Common myeloid progenitor, CD34-positive (primary cell): ENCODE measurements at places on chromosomes 16 and 17.
A peak's percentile ranks its signal among the peaks of the same experiment; 100 is the strongest.

DNA sequence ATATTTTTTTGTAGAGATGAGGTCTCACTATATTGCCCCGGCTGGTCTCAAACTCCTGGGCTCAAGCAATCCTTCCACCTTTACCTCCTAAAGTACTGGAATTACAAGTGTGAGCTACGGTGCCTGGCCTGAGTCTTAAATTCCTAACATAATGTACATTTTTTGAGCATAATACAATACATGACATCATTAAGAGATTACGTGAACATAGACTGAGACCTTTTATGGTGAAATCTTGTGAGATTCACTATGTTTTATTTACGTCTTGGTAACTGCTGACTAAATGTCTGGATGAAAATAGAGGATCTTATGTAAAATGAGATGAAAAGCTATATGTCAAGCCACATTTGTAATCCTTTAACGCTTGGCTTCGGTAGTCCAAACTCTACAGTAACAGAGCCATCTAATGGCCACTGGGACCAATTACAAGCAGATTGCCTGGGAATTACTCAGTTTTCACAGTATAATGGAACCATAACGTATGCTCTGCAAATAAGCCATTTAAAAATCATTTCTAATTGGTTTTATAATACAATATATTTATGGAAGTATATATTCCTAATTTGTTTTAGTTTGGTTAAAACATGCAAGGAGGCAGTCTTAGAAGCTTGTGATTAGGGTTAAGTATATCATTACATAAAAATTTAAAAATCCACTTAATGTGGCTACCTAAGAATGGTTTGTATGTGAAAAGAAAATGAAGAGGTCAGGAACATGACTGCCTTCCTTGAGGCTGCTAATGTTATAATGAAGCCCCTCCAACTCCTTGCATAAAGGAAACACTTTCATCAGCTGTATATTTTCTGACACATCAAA is 8.1 kb upstream of the EFCAB13 start:
- DNase-seq = peak; percentile 83

GRCh38 chr17:67679721-67680120 is 38.0 kb upstream of the NOL11 start:
- DNase-seq = no peak

GRCh38 chr17:69643686-69644085 is 229.2 kb downstream of the MAP2K6 start:
- no peak for DNase-seq

GRCh38 chr16:27639561-27640276 is 89.8 kb downstream of the KATNIP start:
- peak; percentile 57 for DNase-seq

DNA sequence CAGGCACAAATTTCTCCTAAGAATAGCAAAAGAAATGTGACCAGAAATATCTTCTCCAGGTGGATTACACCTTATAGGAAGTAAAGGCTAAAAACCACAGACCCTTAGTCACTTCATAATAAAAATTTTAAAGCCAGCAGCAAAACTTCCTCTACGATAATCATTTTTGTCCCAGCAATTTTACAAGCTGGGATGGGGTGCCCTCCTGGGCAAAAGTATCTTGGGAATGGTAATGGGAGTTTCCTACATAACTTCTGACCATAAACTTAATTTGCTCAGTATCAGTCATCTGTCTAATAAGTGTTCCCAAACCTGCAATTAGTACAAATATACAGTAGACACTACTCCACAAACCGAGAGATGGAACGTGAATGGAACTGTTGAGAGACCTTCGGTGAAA is 3.0 kb downstream of the PHF12 start:
- no peak for DNase-seq

DNA sequence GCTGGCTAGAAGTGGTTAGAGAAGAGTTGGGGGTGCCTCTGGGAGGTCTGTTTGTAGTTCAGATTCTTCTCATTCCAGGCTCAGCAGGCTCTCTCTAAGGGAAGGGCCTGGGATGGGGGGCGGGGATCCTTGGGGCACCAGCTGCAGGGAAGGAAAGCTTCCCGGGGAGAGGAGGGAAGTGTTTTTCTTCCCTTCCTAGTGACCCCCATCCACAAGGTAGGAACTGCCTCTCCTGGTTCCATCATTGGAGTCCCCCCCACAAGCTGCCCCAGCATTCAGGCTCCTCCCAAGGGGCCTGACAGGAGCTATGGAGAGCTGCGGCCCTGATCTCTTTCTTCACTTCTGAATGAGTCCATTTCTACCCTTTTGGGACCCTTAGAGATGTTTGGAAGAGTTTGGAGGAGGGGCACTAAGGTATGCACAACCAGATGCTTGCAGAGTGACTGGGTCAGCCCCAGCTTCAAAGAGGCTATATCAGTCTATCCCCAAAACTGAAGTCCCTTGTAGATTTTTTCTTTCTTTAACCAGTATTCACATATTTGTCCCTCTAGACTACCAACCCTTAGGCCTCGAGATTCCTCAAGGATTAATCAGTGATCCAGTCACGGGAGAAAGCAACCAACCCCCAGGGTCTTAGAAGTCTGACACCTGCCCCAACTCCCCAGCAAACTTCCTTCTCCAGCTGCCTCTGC is 13.9 kb upstream of the FZD2 start:
- DNase-seq = no peak

DNA sequence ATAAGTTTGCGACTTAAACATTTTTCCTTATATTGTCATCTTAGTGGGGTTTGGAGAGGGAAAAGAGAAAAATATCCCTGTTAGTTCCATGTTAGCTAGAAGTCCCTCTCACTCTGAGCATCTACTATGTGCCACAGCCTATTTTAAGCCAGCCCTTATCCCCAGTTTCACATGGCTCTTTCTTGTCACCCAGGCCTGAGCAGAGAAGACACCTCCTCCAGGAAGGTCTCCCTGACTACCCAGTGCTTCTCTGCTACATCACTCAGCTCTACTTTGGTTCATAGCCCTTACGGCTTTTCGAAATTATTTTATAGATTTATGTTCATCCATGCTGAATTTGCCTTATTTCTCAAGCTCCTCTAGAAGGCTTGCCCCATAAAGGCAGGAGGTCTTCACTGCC is 7.2 kb upstream of the MAP2K3 start:
- DNase-seq = no peak

DNA sequence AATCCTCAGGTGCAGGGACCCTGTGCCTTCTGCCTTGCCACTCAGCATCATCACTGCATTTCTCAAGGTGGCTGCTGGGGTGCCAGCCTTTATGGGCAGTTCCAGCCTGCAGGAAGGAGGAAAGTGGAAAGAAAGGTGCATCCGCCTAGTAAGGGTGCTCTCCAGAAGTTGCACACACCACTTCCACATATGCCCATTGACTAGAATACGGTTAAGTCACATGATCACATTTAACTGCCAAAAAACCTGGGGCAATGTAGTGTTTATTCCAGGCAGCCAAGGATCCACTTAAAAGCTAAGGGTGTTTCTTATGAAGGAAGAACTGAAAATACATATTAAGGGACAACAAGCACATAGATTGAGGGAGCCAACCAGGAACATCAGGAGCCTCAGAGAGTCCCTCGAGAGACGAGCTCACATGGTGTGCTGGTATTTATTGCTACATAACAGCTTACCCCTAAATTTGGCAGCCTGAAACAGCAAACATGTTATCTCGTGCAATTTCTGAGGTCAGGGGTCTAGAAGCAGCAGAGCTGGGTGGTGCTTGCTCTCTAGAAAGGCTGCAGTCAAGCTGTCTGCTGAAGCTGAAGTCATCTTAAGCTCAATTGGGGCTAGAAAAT is 52.0 kb upstream of the MMP2 start:
- DNase-seq = no peak

DNA sequence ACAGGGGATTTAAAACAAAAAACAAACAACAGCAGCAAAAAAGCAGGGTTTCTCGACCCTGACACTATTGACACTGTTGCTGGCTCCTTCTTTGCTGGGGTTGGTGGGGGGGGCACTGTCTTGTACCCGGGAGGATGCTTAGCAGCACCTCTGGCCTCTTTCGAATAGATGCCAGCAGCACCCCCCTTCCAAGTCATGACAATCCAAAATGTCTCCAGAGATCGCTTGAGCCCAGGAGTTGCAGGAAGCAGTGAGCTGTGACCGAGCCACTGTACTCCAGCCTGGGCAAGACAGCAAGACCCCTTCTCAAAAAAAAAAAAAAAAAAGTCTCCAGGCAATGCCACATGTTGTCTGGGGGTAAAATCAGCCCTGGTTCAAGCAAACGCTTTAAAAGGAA is 20.3 kb downstream of the SERPINF1 start:
- no peak for DNase-seq

DNA sequence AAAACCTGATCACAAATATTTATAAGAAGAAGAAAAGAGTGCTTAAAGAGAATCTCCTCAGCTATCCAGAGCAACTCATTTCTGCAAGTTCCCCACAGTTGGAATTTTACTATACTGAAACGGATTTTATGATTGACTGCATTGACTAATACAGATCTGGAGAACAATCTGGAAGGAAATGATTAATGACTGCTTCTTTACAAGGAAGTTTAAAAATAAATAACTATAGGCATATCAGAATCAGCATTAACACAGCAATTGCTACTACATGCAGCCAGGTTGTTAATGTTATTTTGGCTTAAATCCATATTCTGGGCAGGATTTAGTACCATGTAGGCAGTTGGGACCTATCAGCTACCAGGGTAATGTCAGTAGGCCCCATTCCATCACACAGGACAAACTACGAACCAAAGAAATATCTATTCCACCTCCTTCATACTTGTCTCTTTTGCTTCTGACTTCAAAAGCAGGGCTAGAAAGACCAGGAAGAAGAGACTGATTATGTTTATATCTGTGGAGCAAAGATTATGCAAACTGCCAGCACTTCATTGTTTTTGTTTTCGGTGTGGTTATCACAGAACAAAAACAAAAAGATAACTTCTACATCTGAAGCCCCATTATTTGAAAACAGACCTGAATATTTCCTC is 3.9 kb downstream of the SKAP1 start:
- DNase-seq = no peak
